Heart left ventricle (tissue), 16 donors: ENCODE measurements at places on chromosomes 4 and X. TPM values are rescaled to one million over a fixed set of nuclear protein-coding genes. Genes with fewer than 3 reads are reported as not detected.
A peak's percentile ranks its signal among the peaks of the same experiment; 100 is the strongest.

GRCh38 chr4:116913451-116913850 is 171.9 kb downstream of the TRAM1L1 start:
- H3K4me1 ChIP-seq: no peaks in the 10 kb centered on the region
- no peaks in the 10 kb centered on the region for H3K36me3 ChIP-seq
- H3K4me3 ChIP-seq: no peak overlapping the region
- H3K27me3 ChIP-seq: no peaks in the 10 kb centered on the region
- no peak overlapping the region for H3K27ac ChIP-seq

GRCh38 chr4:87677731-87678130 is 27.7 kb downstream of the DMP1 start:
- no peak for DNase-seq
- peak overlapping the region; percentile 32 for H3K27ac ChIP-seq
- H3K27me3 ChIP-seq: no peaks in the 10 kb centered on the region
- H3K36me3 ChIP-seq: no peaks in the 10 kb centered on the region

The BEND2 gene
- 0.21 TPM for total RNA-seq

- peaks cover 41% of the 10 kb centered on the region for H3K36me3 ChIP-seq
- no peaks in the 10 kb centered on the region for H3K4me1 ChIP-seq
- H3K27me3 ChIP-seq: no peaks in the 10 kb centered on the region
- no peak for DNase-seq
- no peak overlapping the region for H3K27ac ChIP-seq
Observed at GRCh38 chr4:113256946-113257345, 207.5 kb downstream of the ANK2 start.

The VGLL1 gene
- total RNA-seq: not detected

- no peak overlapping the region for H3K4me3 ChIP-seq
- no peaks in the 10 kb centered on the region for H3K4me1 ChIP-seq
- no peak overlapping the region for H3K27ac ChIP-seq
- H3K27me3 ChIP-seq: no peaks in the 10 kb centered on the region
- H3K36me3 ChIP-seq: no peaks in the 10 kb centered on the region
- DNase-seq: no peak
Observed at GRCh38 chr4:56158483-56158882, 209.7 kb downstream of the CEP135 start.

The SUPT20HL1 gene
- not detected for total RNA-seq

- no peak overlapping the region for H3K4me3 ChIP-seq
- H3K36me3 ChIP-seq: no peaks in the 10 kb centered on the region
- H3K27me3 ChIP-seq: no peaks in the 10 kb centered on the region
- peak; percentile 41 for DNase-seq
Observed at GRCh38 chr4:16544251-16544721, 318.0 kb upstream of the TAPT1 start.

GRCh38 chrX:46571423-46572339 is 1.9 kb upstream of the CHST7 start:
- H3K27me3 ChIP-seq: no peaks in the 10 kb centered on the region
- H3K4me1 ChIP-seq: no peaks in the 10 kb centered on the region
- H3K27ac ChIP-seq: no peak overlapping the region
- no peaks in the 10 kb centered on the region for H3K36me3 ChIP-seq
- H3K4me3 ChIP-seq: no peak overlapping the region

- no peak overlapping the region for H3K27ac ChIP-seq
- DNase-seq: no peak
- H3K4me3 ChIP-seq: no peak overlapping the region
- H3K27me3 ChIP-seq: no peaks in the 10 kb centered on the region
- H3K36me3 ChIP-seq: no peaks in the 10 kb centered on the region
Observed at GRCh38 chr4:77989968-77990367, 67.2 kb upstream of the FRAS1 start.

GRCh38 chr4:178463747-178464146 is 1021.5 kb upstream of the AGA start:
- DNase-seq: no peak
- H3K4me1 ChIP-seq: no peaks in the 10 kb centered on the region
- H3K27ac ChIP-seq: no peak overlapping the region
- H3K36me3 ChIP-seq: no peaks in the 10 kb centered on the region

The ARHGEF6 gene
- 54.5 TPM for total RNA-seq

GRCh38 chr4:85067342-85067741 is 100.9 kb upstream of the WDFY3 start:
- H3K4me1 ChIP-seq: no peaks in the 10 kb centered on the region
- DNase-seq: no peak
- no peaks in the 10 kb centered on the region for H3K36me3 ChIP-seq
- no peaks in the 10 kb centered on the region for H3K27me3 ChIP-seq
- no peak overlapping the region for H3K4me3 ChIP-seq
- H3K27ac ChIP-seq: no peak overlapping the region

DNA sequence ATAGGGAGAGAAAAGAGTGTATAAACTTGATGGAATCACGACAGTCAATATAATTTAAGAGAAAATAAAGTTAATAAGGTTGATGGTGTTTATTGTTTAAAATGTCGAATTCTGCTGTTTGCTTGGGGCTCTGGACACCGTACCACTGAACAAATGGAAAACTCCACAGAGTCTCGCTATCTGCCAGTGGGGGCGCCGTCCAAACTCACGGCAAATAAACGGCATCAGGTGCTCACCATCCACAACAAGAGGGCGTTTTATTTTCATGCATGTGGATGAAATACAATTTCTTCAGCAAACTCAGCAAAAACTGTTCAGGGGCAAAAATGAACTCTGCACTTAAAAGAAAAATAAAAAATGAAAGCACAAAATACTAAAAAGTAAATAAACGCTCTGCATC is 46.6 kb upstream of the FAM47C start:
- no peak for DNase-seq
- H3K27me3 ChIP-seq: peaks cover 23% of the 10 kb centered on the region
- no peaks in the 10 kb centered on the region for H3K36me3 ChIP-seq
- no peak overlapping the region for H3K27ac ChIP-seq

DNA sequence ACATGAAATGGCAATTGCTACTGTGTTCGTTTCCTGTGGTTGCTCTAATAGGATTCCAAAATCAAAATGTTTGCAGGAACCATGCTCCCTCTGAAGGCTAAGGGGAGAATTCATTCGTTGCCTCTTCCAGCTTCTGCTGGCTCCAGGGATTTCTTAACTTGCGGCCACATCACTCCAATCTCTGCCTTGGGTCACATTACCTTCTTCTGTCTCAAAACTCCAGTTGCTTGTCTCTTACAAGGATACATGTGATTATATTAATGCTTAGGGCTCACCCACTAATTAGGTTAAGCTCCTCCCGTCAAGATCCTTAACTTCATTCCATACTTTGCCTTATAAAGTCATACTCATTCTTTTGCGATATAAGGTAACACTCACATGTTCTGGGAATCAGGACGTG is 208.4 kb downstream of the RBM46 start:
- DNase-seq: no peak
- no peaks in the 10 kb centered on the region for H3K36me3 ChIP-seq
- no peak overlapping the region for H3K27ac ChIP-seq

- H3K27me3 ChIP-seq: no peaks in the 10 kb centered on the region
- H3K27ac ChIP-seq: peak overlapping the region; percentile 90
- peak overlapping the region; percentile 96 for H3K4me3 ChIP-seq
- peak; percentile 96 for DNase-seq
- H3K36me3 ChIP-seq: no peaks in the 10 kb centered on the region
- H3K4me1 ChIP-seq: peaks cover 57% of the 10 kb centered on the region
Observed at GRCh38 chr4:6986781-6987587, 56.2 kb upstream of the TADA2B start.

The GPC4 gene
- 4.8 TPM for total RNA-seq

The UGT8 gene
- total RNA-seq: 0.14 TPM

GRCh38 chr4:138209094-138209493 is 33.1 kb downstream of the SLC7A11 start:
- no peaks in the 10 kb centered on the region for H3K4me1 ChIP-seq
- DNase-seq: no peak
- H3K4me3 ChIP-seq: no peak overlapping the region
- H3K36me3 ChIP-seq: no peaks in the 10 kb centered on the region
- H3K27ac ChIP-seq: no peak overlapping the region

DNA sequence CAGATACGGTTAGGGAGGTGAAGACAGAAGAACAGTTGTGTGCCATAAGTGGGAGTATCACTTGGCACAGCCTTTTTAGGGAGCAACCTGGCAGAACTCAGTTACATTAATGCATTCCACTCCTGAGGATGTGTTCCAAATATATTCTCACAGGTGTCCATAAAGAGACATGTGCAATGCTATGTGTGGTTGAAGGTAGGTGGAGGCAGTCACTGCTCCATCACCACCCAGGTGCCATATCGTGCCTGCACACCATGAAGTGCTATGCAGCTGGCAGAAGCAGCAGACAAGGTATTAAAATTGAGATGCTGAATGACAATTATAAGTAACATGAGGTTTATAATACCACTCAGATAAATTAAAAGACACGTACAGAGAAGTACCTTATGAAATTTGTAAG is 248.0 kb upstream of the SFRP2 start:
- H3K4me1 ChIP-seq: no peaks in the 10 kb centered on the region
- no peak overlapping the region for H3K27ac ChIP-seq
- no peaks in the 10 kb centered on the region for H3K27me3 ChIP-seq
- H3K36me3 ChIP-seq: no peaks in the 10 kb centered on the region
- DNase-seq: no peak

DNA sequence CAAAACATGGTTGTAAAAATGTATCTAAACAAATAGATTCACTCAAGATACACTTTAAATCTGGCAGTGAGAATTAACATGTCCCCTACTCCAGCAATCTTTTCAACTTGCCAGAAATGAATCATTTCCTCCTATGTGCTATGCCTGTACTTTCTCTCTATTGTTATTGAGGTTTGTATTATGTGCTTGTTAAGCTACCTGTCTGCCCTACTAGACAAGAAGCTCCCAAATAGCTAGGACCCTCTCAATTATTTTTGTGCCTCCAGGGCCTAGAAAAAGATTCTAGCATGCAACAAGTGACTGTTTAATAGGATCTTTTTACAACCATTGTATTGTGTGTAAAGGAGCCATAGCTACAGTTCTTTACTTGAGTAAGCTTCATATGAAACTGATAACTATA is 3.5 kb upstream of the SAP30 start:
- no peaks in the 10 kb centered on the region for H3K4me1 ChIP-seq
- H3K27ac ChIP-seq: no peak overlapping the region
- no peak for DNase-seq
- H3K27me3 ChIP-seq: no peaks in the 10 kb centered on the region
- H3K36me3 ChIP-seq: no peaks in the 10 kb centered on the region

- H3K36me3 ChIP-seq: no peaks in the 10 kb centered on the region
- H3K4me3 ChIP-seq: no peak overlapping the region
- H3K27ac ChIP-seq: no peak overlapping the region
- H3K4me1 ChIP-seq: no peaks in the 10 kb centered on the region
- DNase-seq: no peak
Observed at GRCh38 chrX:139106069-139106468, 394.6 kb upstream of the FGF13 start.

DNA sequence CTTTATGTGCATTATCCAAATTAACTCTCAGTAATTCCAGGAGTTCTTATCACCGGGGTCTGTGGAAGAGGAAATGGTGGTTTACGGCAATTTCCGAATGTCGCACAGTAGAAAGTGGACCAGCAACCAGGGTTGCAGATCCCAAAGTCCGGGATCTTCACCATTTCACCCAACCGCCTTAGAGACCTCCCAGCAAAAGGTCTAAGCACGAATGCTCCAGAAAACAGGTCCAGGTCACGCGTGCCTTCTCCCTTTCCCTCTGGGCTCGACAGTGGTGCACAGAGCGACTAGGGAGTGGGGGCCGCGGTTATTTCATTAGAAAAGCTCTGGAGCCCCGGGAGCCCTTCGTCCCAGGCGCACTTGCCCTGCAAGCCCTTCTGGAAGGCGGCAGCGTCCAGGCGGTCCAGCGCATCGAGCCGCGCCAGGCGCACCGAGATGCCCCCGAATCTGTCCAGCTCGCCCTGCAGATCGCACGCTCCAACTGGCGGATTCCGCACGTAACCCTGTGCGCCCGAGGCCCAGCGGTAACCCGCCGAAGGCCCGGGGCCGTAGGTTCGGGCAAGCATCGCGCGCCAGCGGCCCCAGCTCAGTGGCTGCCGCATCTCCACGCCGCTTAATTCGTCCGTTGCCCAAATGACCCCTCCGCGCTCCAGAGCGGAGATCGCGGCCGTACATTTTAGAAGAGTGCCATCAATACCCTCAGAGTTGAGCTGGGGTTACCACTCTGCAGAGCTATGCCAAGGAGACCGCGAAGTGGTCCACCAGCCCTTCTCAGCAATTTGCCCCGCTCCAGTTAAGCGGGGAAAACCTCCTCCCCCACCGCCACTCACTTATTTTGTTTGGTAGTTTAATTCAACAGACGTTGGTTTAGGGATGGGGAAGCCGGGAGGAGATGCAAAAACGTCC is at the start of gene NUDT6:
TSS of gene NUDT6 (minus strand) at position 627 of the 906 bp plus-strand sequence. CDS start at position 602, 25 bp downstream.
- H3K27me3 ChIP-seq: no peaks in the 10 kb centered on the region
- H3K4me3 ChIP-seq: peak within 1 kb of the TSS; percentile 81
- H3K27ac ChIP-seq: peak within 1 kb of the TSS; percentile 74
- peak; percentile 78 for DNase-seq

DNA sequence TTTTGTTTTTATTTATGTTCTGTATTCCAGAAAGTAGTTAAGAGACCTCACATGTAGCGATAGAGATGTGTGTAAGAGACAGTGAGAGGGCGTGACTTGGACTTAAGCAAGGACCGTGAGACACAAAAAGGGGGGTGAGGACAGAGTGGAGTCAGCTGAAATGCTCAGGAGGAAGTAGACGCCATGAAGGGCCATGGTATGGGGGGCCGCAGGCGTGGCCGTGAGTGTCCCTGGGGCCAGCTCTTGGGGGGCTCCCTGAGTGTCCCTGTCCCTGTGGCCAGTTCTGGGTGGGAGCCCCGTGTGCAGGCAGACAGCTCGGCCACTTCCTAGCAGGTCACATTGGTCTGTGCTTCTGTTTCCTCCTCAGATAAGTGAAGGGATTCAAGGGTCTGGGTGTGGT is 23.0 kb upstream of the MSANTD1 start:
- DNase-seq: no peak
- H3K27ac ChIP-seq: no peak overlapping the region
- H3K36me3 ChIP-seq: peaks cover 90% of the 10 kb centered on the region
- no peaks in the 10 kb centered on the region for H3K4me1 ChIP-seq
- H3K27me3 ChIP-seq: no peaks in the 10 kb centered on the region

- H3K27ac ChIP-seq: peak overlapping the region; percentile 88
- H3K4me1 ChIP-seq: no peaks in the 10 kb centered on the region
- no peak overlapping the region for H3K4me3 ChIP-seq
- DNase-seq: peak; percentile 78
- H3K36me3 ChIP-seq: no peaks in the 10 kb centered on the region
Observed at GRCh38 chrX:154541896-154542722, 4.5 kb downstream of the G6PD start.

DNA sequence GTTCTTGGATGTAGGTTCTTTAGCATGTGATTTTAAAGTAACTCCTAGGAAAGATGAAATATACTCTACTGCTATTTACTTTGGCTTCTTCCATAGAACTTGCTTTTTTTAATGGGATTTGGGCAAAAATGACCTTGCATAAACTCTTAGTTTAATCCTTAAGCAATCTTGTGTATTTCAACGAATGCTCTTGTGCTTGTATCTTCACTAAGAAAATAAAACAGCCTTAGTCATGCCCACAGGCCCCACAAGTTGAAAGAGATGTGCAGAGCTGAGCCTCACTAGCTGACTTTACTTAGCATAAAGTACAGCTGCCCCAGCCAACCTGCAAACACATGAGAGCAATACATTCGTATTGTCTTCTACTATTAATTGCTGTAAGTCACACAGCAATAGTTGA is 1609.2 kb downstream of the STIM2 start:
- no peak for DNase-seq
- H3K27me3 ChIP-seq: no peaks in the 10 kb centered on the region
- H3K4me3 ChIP-seq: no peak overlapping the region
- H3K27ac ChIP-seq: no peak overlapping the region
- no peaks in the 10 kb centered on the region for H3K36me3 ChIP-seq

- H3K27me3 ChIP-seq: no peaks in the 10 kb centered on the region
- H3K4me1 ChIP-seq: peaks cover 39% of the 10 kb centered on the region
- H3K36me3 ChIP-seq: peaks cover 40% of the 10 kb centered on the region
- no peak overlapping the region for H3K27ac ChIP-seq
- no peak overlapping the region for H3K4me3 ChIP-seq
Observed at GRCh38 chr4:168888715-168889215, 121.3 kb downstream of the CBR4 start.

The SSX1 gene
- total RNA-seq: not detected
